ENCODE measurements at places on chromosomes 7 and 10.
A peak's percentile ranks its signal among the peaks of the same experiment; 100 is the strongest.

DNA sequence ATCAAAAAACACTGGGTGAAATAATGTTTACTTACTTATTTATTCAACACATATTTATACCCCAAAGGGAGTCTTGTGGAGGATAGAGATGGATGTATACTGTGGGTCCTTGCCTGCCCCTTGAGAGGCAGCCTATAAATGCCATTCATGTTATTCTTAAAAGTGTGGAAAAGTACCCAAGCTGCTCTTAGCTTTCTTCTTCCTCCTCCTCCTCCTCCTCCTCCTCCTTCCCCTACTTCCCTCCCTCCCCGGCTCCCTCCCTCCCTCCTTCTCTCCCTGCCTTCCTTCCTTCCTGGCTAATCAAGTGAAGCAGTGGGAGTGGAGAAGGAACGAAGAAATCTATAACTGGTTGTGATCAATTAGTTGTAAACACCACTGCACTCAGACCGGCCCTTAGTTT, 21.2 kb upstream of the IGF2BP3 start:
- no peak for DNase-seq

DNA sequence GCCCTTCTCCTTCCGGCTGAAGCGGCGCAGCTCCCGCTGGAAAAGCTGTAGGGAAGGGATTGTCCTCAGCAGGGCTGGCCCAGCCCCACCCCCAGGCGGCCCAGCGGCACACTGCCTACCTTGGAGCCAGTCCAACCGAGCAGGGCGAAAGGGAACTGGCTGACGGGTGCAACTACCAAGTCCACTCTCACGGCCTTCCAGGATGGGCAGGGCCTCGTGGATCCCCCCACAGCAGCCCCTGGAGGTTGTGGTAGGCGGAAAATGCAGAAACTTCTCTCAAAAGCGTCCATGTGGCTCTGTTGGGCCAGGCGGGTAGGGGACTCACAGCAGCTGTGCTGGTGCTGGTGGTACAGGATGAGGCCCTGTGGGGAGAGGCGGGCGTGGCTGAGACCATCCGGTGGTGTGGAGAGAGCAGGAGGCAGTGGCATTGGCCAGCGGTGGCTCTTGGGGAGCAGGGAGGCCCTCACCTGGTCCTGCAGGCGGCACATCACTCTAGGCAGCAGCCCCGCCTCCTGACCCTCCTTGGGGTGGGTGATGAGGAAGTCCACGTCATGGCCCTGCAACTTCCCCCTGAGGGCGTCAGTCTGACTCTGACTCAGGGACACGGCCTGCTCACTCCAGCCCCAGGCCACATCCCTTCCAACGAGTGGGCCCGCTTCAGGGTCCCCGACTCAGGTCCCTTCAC, 8.4 kb upstream of the PGAM2 start:
- peak; percentile 73 for DNase-seq

GRCh38 chr10:60009710-60010383, 103.5 kb upstream of the CCDC6 start:
- DNase-seq = no peak

DNA sequence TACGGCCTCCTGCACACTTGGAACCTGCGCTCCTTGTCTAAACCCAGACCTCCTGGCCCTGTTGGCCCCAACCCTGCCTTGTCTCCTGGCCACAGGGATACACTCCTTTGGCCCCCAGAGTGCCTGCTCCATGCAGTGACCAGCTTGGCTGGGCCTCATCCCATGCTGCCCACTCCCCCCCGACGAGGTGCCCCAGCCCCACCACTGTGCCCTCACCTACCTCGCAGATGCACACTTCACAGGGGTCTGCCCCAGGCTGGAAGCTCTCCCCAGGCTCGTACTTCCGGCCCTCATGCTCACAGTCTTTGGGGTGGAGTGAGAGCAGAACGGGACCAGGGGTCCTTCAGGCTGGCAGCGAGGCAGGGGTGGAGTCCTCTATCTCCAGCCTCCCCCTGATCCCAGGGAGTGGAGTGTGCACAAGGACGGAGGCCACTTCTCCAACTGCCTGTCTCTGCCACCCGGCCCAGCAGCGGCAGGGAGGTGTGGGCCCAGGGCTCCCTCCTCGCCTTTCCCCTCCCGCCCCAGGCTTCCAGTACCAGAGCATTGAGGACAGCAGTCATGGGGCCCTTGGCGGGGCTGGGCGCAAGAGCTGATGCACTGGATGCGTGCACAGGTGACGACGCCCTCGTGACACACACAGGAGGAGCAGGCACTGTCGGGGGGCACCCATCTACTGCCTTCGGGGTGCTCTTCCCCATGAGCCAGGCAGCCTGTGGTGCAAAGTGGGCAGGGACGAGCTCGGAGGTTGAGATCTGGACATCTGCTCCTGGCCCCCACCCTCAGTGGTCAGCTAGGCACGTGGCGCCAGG, 22.1 kb downstream of the ATP6V1F start:
- no peak for DNase-seq

GRCh38 chr7:151368136-151368571, 26.5 kb downstream of the NUB1 start:
- DNase-seq = peak; percentile 87

DNA sequence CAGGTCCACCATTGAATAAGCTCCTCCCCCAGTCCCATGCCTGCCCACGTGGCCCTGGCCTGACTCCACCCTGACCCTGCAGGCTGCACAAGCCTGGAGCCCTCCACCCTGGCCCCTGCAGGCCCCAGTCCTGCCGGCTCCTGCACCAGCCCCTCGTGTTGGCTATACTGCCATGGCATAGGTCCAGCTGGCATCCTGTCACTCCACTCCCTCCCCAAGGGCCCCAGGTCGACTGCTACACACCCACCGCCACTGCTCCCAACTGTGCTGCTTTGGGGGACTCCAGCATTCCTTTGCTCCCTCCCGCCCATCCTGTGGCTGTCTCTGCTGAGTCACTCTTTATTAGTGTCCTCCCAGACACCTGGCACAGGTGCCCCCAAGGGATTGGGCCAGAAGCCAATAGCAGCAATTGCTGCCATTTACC, 32.4 kb upstream of the HSPA12A start:
- DNase-seq = no peak

DNA sequence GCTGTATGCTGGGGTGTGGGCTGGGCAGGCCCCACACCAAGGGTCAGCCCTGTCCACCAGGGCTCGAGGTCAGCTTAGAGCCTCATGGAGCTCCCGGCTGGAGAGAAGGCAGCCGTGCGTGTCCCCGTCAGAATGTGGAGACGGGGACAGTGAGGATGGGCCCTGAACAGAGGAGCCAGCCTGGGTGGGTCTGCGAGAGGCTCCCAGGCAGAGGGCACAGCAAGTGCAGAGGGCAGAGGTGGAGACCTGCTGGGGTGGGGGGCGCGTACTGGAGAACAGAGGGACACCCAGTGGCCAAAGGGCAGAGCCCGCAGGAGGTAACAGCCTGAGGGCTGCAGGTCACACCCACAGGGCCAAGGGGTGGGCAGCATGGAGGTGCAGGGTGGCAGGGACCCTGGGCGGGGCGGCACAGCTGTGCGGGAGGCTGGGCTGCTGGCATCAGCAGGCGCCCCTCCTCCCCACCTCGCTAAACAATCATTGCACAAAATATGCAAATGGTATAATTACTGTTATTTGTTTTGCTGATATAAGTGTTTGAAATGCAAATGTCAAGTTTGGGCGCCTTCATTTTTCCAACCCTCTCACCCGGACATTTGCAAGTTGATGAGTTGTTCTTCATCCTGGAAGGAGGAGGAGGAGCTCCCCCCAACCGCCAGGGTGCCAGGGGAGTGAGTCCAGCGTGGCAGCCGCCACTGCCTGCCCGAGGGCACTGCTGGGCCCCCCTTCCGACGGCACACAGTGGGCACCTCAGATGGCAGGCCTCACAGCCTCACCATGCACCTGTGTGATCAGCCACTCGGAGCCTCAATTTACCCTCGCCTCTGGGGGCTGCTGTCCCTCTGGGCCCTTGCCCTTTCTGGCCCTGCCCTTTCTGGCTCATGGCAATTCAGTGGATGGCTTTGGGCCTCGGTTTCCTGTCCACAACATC, 35.0 kb downstream of the ELFN1 start:
- DNase-seq = no peak

- DNase-seq = peak; percentile 42
Measured at GRCh38 chr10:79028056-79028430, 40.7 kb upstream of the ZMIZ1 start.

DNA sequence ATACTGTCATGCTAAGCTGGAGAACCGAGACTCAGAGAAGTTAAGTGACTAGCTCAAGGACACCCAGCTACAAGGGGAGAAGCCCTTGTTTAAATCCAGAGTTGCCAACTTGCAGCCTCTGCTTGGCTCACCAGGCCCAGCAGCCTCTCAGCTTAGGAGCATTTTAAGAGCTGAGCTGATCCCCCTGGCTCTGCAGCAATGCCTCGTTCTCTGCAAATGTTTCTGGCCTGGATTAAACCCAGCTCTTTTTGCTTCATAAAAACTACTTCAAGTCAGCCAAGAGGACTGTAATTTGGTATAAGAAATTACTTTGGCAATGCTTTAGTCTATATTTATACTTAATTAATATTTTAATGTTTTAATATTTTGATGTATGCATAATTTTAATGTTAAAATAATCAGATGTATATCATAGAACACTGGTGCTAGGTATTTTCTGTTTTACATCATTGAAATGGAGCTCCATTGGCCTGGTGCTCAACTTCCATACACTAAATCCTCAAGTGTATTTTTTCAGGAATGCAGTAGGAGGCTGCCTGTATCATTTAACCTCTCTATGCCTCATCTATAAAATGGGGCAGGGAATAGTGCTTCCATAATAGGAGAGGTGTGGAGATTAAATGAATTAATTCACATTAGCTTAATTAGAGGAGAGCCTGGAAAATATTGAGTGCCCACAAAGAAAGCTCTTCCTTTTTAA, 184.2 kb downstream of the EMX2 start:
- DNase-seq = no peak

DNA sequence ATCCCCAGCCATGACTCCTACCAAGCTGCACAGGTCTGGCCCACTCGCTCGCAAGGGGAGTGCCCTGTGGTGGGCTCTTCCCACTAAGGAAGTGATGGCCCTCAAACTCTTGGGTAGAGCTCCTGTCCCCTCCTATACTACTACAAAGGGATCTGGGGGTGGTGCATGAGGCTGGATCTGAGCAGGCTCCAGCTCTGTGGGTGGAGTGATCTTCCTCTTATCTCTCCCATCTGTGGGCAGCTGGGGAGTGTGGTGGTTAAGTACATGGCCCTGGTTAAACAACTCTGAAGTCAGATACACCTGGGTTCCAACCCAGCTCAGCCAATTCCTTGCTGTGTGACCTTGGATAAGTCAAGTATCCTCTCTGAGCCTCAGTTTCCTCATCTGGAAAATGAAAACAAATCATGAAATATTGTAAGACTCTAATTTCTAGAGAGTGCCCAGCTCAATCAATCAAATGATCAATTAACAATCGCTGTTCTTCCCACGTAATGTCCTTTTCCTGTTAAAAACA, 17.4 kb downstream of the DDIT4 start:
- DNase-seq = peak; percentile 92

DNA sequence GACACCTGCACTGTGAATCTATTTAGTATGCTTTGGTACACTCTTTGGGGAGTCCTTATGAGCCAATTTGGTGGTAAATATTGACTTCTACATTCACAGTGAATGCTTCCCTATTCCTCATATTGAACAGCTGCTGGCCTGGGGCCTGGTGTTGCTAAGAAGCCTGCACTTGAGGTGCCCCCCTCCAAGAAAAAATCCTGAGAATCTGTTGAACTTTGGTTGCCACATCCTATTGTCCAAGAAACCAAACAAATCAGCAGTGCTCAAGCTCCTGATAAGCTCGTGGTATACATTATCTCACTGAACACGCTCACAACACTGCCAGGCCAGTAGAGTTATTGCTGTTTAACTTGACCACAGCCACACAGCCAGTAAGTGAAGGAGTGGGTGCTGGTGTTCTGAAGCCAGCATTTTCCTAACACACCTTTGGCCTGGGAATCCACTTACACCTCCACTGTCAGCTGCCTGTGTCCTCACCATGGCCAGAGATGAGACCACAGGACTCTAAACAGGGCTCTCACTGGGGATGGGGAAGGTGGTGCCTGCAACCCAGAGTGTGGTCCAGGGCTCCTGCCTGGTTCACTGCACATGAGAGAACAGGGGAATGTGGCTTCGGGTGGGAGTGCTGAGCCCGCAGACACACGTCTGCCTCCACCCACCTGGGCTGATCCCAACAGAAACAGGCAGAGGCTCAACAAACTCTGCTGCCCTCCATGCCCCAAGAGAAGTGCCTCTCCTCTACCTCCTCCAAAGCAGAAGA, 6.7 kb downstream of the DDC start:
- DNase-seq = peak; percentile 68

DNA sequence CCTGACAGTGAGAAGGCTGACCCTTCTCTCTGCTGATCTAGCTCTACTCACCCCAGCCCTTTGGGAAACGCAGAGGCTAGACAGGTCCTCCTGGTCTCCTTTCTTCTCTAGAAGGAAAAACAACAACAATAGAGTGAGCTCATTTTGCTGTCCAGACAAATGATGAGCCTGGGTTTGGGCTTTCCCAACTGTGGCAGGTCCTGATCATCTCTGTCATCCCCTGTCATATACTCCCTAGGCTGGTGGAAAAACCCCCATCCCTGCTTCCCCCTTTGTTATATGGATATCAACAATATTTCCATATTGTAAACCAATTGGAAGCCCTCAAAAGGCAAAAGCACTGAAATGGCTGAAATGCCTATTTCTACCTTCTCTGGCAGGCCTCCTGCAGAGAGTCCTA, 9.2 kb upstream of the DDIT4 start:
- DNase-seq = no peak

- DNase-seq = peak; percentile 81
Measured at GRCh38 chr10:97297556-97298222, 5.3 kb upstream of the ARHGAP19 start.

- DNase-seq = peak; percentile 12
Measured at GRCh38 chr7:23369695-23370404, 70.7 kb downstream of the MALSU1 start.

DNA sequence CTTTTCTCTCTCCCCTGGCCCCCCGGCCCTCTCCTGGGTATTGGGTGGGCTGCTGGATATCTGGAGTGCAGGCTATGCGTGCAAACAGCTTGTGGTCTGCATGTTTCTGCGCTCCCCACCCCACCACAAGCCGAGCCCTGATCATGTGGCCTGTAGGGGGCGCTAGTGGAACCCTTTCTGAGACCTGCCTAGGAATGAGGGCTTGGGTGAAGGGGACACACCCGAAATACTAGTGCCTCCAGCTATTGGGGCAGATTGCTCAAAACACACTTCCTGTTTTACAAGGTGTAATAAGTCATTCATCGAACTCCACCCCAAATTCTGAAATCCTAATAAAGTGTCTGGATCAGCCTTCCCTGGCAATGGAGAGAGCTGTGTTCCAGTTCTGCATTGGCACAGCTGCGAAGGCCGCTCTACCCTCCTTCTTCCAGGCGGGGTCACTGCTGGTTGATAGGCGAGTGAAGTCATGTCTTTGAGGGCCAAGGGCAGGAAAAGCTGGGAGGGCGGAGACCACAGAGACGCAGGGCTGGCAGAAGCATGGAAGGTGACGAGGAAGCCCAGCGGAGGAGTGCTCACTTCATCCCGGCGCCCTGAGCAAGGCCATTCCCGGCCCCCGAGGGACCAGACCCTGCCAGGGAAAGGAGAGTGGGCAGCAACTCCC, 19.8 kb upstream of the PRRT4 start:
- peak; percentile 70 for DNase-seq

All from hematopoietic multipotent progenitor cell treated with erythropoietin and hydrocortisone succinate and interleukin-3 and kit ligand, for 6 days (in vitro differentiated cells).